ENCODE measurements at places on chromosomes 13 and 19. TPM values are rescaled to one million over a fixed set of nuclear protein-coding genes. Genes with fewer than 3 reads are reported as not detected.

The ZNF329 gene
- 1.7 TPM for total RNA-seq

The GFY gene
- 2.6 TPM for total RNA-seq

The LILRB2 gene
- not detected for total RNA-seq

The PRR22 gene
- 13.5 TPM for total RNA-seq

The ZGLP1 gene
- 5.0 TPM for total RNA-seq

The EFNB2 gene
- 30.9 TPM for total RNA-seq

The MADCAM1 gene
- total RNA-seq = 0.57 TPM

The NLRP4 gene
- total RNA-seq = 0.52 TPM

The GIPR gene
- total RNA-seq = 14.1 TPM

The SLC39A3 gene
- 39.1 TPM for total RNA-seq

The COX7A1 gene
- total RNA-seq = not detected

The COL4A2 gene
- total RNA-seq = 1.6 TPM

The NAPSA gene
- total RNA-seq = 4.4 TPM

The NEK5 gene
- 1.5 TPM for total RNA-seq

The SERPINE3 gene
- not detected for total RNA-seq

The TEX26 gene
- not detected for total RNA-seq

The IGSF23 gene
- total RNA-seq = not detected

The C19orf67 gene
- total RNA-seq = not detected

The LAMP1 gene
- 158 TPM for total RNA-seq

The PTGER1 gene
- 1.1 TPM for total RNA-seq
